ENCODE measurements at places on chromosomes 7 and 10.

DNA sequence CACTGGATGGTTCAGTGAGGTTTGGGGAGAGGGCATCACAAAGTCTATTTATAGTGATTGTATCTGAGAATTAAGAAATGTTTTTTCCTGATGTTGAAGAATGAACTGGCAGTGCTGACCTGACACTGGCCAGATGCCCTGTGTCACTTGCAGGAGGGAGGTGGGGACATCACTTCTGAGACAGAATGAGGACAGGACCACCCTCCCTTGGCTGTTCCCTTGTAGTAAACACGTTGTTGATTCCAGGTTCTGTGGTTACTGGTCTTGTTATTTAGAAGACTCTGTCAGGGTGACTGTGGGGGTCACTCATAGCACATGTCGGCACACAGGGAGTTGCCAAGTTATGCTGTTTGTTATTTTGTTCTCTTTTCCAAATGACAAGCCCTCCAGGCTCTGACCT lies 126.4 kb downstream of the ADCY1 start:
- no peak for DNase-seq

GRCh38 chr7:43565786-43566185 lies 17.1 kb upstream of the STK17A start:
- peak; percentile 49 for DNase-seq

GRCh38 chr10:51666456-51666855 lies 32.9 kb downstream of the CSTF2T start:
- DNase-seq, result no peak

DNA sequence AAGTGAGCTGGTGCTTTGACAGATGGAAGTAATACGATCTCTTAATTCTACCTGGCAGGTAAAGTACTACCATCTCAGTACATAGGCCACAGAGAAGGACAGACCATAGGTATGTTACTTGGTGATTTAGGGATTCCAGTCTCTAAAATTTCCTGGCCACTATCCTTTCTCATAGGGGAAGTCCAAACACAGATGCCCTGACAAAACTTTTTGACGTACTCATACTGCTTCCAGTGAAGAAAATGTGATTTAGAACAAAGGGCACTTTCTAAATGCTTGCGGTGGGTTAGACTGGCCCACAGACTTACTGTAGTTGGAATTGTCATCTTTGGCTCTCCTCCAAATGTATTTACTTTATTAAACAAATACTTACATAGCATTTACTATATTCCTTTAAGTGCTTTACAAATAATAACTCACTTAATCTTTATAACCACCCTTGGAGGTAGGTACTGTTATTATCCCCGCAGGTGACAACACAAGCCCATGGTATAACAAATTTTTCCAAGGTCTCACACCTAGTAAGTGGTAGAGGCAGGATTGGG lies 3.0 kb downstream of the PI4K2A start:
- DNase-seq, result no peak

DNA sequence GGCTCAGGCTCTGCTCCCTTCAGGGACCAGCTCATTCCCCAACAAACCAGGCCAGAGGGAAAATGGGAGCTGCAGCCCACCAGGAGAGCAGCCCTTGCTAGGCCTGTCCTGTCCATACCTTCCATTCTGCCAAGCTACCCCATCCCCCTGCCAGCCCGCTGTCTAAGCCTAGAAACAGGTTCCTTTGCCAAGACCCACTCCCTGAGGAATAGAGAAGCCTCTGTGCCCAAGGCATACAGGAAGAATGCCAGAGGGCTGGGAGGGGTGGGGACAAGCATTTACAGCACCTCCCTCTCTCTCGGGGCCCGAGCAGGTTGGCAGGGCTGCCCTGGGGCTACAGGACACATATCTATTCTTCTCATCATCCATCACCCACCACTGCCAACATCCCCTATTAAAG lies 178.3 kb downstream of the GRID1 start:
- no peak for DNase-seq

DNA sequence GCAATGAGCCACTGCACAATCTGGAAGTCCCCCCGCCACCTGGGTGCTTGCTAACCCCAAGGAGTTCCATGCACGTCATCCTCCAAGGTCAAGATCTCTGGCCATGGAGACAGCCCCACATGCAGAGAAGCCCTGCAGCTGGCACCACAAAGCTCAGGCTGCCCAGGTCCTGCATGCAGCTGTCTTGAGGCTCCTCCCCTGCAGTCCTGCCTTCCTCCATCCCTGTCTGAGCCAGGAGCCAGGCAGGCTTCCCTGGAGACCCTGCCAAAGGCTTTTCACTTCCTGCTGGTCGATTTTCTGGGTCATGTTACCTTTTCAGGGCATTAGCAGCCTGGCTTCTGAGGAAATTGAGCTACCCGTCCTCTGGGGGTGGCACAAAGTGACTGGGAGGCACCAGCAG lies 12.5 kb upstream of the TMEM72 start:
- no peak for DNase-seq

- DNase-seq, result no peak
Observed at GRCh38 chr7:123338688-123339087, 138.9 kb upstream of the SLC13A1 start.

GRCh38 chr10:16931930-16932329 lies 114.7 kb upstream of the RSU1 start:
- no peak for DNase-seq

DNA sequence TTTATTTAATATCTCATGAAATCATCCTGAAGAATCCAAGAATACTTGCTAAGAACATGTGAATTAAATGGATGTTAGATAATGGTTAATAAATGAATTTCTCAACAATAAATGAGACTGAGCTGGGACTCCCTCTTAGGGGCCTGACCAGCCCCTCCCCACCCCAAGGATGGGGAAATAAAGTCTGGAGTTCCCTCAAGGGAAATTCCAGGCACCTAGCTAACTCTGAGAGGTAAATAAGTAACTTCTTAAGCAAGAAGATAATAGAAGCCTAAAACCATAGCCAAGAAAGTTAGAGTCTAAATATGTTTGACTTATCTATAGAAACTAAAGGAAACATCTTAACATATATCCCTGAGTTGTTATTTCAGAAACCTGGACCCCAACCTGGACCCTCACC lies 32.2 kb upstream of the PPP1R9A start:
- DNase-seq, result no peak

- DNase-seq, result no peak
Observed at GRCh38 chr7:95435422-95435780, 573 bp upstream of the PON2 start.
